ENCODE measurements at places on chromosomes 5 and 9.

DNA sequence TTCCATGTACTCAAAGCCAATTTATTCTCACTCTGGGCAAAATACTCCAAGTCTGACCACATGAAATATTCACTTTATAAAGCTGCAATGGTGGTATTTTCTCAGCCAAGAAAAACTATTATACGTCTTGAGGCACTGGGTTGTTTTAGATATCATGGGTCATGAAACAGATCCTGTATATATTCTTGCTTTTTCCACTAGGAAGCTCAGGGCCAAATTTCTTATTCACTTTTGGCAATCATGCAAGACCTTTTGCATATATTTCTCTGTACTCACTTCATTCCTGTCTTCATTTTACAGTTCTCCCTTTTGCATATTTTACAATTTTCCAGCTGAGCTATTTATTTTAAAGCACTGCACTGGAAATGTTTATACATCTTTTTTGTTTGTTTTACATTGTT, 49.8 kb downstream of the GABBR2 start:
- DNase-seq, result no peak

DNA sequence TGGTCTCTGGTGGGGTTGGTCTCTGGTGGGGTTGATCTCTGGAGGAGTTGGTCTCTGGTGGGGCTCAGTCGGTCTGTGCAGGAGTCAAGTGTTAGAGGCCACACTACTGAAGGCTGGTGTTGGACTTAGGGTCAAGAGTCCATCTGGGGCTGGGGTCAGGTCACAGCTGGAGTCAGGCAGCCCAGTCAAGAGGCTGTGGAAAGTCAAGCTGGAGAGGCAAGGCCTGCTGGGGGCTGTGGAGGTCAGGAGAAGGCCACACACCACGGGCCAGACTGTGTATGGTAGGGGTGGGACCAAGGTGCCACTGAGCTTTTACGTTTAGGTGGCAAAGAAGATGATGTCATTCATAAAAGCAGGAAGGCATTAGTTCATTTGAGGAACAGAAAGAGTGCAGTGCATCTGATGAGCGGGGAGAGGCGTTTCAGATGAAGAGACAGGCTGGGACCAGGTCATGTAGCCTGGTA, 16.7 kb upstream of the CD74 start:
- no peak for DNase-seq

DNA sequence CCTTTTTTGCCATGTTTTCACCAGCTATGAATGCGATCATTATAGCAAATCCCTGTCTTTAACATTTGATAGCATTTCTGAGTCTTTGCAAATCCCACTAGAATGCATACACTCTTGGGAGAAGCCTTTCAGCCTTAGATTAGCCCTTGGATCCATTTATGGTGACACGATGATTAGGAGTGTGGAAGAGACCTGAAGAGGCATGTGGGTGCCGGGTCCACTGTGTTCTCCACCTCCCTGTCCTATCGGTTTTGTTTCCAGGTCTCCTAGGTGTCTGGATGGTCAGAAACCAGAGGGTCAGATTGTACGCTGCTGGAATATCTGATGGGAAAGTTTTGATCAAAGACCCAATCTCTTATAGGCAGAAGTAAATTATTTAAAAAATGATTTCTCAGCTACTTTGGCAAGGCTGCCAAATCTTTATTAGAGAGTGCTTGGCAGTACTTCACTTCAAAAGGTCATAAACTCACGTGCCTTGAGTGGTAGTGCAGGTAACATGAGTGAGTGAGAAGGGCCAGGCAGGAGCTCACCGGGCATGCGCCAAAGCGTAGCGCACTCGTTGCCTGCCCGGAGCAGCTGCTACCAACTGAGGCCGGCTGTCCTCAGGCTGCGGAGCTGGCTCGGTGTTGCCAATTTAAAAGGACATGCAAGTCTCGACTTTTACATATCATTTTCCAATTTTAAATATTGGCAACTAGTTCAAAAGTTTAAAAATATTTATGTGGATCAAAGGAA, 51.3 kb downstream of the PCSK5 start:
- DNase-seq, result no peak

GRCh38 chr9:121667214-121667613, 15.8 kb downstream of the DAB2IP start:
- DNase-seq, result no peak

GRCh38 chr9:93127395-93127911, 6.6 kb downstream of the NINJ1 start:
- DNase-seq, result no peak

DNA sequence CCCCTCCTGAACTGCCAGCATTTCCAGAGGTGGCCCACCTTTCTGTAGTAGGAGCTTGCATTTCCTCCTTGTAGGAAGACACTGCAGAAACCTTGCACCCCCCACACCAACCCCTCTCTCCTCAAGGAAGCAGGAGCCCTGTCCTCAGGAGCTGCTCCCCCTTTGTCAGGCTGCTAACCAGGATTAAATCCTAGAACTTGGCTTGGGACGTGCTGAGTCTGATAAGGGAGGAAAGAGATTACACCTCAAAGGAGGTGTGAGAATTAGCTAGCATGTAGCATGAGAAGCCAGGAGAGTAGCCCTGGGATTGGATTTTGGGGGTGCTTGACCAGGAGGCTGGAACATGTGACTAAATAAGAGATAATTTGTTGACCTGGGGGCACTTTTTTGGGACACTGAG, 119.8 kb upstream of the ALDH1B1 start:
- DNase-seq, result no peak

DNA sequence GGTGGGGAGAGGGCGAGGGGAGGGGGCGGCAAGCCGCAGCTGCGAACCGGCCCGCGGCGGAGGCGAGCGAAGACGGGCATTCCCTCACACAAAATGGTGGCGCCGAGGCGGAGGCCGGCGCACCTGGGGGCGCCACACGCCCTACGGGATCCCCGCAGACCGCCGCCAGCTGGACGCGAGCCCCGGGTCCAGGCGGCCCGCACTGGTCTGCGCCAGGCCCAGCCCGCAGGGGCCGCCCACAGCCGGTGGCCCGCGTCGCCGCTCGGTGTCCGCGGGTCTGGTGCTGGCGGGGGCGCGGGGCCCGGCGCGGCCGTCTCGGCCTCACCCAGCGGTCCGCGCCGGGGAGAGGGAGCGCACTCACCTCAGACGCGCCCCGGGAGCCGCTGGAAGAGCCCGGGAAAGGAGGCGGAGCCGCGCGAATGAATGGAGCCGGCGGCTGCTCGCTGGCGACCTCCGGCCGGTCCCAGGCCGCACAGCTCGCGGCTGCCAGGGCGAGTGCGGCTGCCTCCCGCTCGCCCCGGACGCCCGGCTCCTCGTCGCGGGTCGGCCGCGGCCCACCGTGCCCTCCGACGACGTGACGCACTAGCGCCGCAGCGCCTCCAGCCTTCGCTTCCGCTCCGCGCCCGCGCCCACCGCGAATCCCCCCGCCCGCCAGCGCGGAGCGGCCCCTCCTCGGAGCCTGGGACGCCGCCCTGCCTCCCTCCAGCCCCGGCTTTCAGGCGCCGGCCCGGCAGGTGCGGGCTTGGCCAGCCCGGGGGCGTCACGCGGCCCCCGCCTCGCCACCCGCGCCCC, at the start of gene FAM169A:
TSS of gene FAM169A (minus strand) at position 584 of the 792 bp plus-strand sequence. CDS start 24,711 bp downstream, outside the sequence.
- DNase-seq, result peak; percentile 15

DNA sequence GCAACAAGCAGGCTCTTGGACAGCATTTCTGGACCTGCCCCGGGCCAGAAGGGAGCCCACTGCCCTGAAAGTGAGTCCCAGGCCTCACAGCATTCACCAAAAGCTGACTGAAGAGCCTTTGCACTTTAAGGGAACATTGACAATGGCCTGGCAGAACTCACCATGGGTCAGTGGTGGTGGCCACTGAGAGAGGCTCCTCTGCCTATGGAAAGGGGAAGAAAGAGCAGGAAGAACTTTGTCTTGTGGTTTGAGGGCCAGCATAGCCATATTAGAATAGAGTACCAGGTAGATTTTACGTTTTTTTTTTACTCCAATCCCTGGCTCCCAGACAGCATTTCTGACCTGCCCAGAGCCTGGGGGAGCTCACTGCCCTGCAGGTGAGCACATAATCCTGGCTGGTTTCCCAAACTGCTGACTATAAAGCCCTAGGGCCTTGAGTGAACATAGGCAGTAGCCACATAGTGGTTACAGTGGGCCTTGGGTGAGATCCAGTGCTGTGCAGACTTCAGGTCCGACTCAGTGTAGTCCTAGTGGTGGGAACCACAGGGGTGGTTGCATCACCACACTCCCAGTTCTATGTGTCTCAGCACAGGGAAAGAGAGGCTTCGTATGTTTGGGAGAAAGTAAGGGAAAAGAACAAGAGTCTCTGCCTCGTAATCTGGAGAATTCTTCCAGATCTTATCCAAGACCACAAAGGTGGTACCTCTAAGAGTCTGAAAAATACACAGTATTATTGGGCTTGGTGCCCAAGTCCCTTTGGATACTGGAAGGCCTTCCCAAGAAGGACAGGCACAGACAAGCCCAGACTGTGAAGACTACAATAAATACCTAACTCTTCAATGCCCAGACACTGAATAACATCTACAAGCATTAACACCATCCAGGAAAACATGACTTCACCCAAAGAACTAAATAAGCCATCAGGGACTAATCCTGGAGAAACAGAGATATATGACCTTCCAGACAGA, 89.5 kb downstream of the TSSK1B start:
- DNase-seq, result no peak

- no peak for DNase-seq
These were observed 387.0 kb upstream of the DMAC1 start for GRCh38 chr9:8186560-8186959.

DNA sequence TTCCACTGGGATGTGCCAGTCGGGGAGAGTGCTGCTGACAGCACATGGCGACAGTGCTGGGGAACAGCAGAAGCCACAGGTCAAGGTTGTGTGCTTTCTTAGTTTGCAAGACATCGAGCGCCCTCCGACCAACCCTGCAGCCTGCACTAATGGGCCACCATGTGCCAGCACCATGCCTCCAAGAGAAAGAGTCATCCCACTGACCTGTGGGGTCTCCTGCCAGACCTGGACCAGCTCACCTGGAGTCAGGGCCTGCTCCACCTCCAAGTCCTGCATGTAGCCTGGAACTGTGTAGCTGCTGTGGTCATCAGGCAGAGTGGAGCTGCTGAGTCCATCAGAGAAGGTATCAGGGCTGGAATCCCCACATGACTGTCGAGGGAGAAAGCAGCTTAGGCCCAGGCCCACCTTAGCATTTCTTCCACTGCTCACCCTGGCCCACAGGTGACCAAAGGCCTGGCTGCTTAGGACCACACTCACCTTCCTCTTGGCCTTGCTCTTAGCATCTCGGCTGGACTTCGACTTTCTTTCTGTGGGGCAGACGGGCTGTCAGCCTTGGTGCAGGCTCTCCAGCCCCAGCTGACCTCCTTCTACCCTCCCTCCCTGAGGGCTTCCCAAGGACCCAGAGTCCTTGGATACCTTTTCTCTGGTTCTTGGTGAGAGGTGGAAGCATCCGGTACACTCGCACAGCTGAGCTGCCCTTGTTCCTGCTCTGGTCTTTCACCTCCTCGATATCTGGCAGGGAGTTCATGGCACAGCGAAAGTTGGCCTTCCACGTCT, 4.1 kb downstream of the IRF1 start:
- DNase-seq, result no peak

GRCh38 chr5:155259648-155260047, 246.1 kb downstream of the KIF4B start:
- no peak for DNase-seq

DNA sequence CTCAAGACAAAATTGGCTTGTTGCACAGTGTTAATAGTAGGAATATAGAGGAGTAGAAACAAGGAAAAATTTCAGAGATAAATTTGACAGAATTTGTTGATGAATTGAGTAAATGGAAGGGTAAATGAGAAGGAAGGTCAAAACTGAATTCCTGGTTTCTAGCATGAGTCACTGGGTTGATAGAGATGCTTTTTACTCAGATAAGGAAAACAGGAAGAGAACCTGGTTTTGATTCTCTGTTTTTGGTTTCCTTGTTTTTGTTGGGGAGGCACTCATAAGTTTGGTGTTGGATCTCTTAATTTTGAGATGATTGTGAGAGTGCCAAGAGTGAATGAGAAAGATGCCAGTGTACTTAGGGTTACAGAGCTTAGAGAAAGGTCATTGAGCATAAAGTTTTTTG, 7.1 kb downstream of the LRRC70 start:
- no peak for DNase-seq

- DNase-seq, result no peak
These were observed 208.0 kb downstream of the NR3C1 start for GRCh38 chr5:143195491-143195890.

GRCh38 chr9:122042056-122042455, 51.1 kb downstream of the TTLL11 start:
- DNase-seq, result no peak

DNA sequence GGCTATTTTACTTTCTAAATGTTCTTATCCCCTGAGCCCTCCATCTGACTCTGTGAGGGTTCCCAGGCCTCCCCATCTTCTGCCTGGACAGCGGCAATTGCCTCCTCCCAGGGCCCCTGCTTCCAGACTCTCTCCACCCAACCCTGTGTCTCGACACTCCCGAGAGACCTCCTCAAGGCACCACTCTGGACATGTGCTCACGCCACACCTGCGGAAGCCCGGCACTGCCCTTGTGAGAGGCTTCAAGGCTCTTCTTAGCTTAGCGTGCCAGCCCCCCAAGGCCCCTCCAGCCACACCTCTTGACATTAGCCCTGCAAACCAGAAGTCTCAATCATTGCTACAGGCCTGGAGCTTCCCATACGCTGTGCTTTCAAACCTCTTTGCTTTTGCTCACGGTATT, 124.1 kb downstream of the CRB2 start:
- no peak for DNase-seq

GRCh38 chr9:136533775-136534157, 12.1 kb downstream of the NOTCH1 start:
- no peak for DNase-seq

- DNase-seq, result no peak
These were observed 40.2 kb upstream of the AGXT2 start for GRCh38 chr5:35087991-35088390.

- DNase-seq, result no peak
These were observed 362.3 kb upstream of the POU5F2 start for GRCh38 chr5:94103514-94104245.

DNA sequence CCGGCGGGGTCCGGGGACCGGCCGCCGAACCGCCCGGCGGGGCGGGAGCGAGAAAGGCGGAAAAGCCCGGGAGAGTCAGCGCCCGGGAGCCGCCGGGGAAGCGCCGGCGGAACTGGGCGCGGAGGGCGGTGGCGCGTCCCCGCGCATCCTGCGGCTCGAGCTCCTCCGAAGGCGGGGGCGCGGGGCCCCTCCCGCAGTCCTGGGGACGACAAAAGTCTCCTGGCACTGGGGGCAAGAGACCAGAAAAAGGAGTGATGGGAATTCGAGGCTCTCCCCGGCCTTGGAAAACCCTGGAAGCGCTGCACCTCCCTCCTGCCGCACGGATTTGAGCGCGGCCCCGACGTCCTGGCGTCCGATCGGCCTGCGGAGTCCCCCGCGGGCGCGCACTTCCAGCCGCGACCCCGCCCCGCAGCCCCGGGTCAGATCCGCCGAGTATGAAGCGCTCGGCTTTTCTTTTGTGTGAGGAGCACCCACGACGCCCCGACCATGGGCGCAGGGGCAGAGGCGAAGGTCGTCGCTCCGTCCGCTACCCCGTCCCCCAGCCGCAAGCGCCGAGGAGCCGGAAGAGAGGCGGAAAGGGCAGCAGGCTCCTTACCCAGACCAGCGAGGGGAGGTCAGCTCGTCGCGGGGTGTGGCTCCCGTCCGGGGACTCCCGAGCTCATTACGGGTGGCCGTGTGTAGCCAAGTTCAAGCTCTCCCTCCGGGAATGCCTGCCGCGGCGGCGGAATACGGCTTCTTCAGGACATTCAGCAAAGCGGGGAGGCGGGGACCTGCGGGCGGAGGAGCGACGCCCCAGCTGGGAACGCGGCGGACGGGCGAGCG, at the start of gene EPB41L4A:
TSS of gene EPB41L4A (minus strand) at position 114 of the 822 bp plus-strand sequence. CDS start 238 bp downstream, outside the sequence.
- DNase-seq, result peak; percentile 21

GRCh38 chr9:21653589-21653988, 148.8 kb upstream of the MTAP start:
- no peak for DNase-seq

- DNase-seq, result no peak
These were observed 139.6 kb upstream of the RANBP3L start for GRCh38 chr5:36441280-36441679.

GRCh38 chr5:1729641-1730486, 69.8 kb downstream of the MRPL36 start:
- DNase-seq, result no peak
